Right ventricle myocardium inferior (tissue), 1 donor: ENCODE measurements at places on chromosomes 7 and 10. TPM values are rescaled to one million over a fixed set of nuclear protein-coding genes. Genes with fewer than 3 reads are reported as not detected.
A peak's percentile ranks its signal among the peaks of the same experiment; 100 is the strongest.

- no peak for DNase-seq
Observed at GRCh38 chr7:69577221-69577620, 21.1 kb upstream of the AUTS2 start.

DNA sequence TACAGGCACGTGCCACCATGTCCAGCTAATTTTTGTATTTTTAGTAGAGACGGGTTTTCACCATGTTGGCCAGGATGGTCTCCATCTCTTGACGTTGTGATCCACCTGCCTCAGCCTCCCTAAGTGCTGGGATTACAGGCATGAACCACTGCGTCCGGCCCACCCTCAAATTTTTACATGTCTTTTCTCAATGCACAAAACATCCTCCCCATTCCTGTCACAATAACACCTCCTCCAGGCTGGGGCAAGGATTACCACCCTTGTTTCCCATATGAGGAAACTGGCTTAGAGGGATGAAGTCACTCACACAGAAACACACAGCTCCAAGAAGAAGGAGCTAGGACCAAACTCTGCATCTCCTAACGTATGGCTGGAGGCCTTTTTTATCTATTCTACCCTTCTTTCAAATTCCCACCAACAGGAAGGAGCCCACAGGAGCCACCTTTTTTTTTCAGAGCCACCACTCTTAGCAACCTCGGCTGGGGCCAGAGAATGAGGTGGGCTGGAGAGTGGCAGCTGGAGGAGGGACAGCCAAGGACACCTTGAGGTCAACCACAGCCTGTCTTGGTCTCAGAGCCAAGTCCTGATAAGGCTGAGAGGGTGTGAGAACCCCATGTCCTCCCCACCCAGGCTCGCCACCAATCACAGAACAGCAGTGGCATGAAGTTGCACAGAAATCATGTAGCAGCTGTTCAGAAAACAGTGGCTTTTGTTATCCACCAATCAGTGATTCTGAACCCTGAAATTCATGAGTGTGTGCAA lies 113.1 kb upstream of the PDLIM1 start:
- DNase-seq: peak; percentile 78

DNA sequence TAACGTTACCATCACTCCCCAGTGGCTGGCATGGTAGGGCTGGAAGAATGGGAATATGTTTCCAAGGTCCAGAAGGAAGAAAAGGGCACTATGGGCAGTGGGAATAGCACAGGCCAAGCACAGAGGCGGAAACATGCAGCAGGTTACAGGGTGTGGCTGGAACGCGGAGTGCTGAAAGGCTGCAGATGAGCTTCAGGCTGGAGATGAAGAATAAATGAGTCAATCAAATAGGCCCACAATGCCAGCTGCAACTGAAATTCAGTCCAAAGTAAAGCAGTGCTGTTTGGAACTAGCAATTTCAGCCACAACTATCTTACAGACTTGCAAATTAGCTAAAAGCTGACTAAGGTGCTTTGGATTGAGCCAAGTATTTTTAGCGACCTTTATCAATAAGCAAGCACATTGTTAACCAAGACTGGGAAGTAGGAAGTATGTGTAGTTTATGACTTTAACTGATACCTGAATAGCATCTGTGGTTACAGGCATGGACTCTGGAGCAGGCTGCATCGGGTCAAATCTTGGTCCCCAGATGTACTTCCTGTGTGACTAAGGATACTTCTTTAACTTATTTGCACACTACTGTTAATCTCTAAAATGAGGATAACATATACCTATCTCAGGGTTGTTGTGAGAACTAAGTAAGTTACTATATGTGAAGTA lies 77.5 kb upstream of the CTTNBP2 start:
- DNase-seq: no peak

- no peak for DNase-seq
Observed at GRCh38 chr10:43806831-43807640, 158.4 kb upstream of the ZNF32 start.

GRCh38 chr10:87634311-87634710 lies 25.4 kb upstream of the PAPSS2 start:
- no peak for DNase-seq

DNA sequence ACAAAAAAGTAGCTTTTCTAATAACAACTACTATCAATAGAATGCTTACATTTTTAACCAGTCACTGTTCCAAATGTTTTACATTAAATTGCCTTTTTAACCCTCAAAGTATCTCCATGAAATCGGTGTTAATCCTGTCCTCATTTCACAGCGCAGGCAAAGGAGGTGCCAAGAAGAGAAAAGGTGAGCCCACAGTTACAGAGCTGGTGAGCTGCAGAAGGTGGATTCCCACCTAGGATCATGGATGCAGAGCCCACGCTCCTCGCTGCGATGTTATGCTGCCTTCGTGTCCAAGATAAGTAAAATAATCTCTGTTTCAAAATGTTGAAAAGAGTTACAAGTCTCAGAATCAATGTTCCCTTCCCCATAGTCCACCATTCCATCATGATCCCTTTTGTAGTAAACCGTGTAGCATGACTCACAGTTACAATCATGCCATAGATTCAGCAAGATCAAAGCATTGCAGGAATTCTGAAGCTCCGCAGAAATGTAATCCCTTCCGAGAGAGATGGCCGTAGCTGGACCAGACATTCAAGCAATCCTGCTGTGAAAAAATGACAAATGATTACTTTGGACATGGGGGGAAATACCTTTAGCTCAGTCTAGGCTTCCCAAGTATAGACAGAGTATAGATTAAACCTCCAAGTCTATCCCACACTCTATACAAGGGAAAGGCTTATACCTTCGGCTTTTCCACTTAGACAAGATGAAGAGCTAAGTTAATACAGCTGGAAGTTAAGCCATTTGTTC lies 394.7 kb upstream of the AKR1E2 start:
- DNase-seq: no peak

- DNase-seq: peak; percentile 27
Observed at GRCh38 chr7:151861881-151862280, 15.0 kb downstream of the PRKAG2 start.

- no peak for DNase-seq
Observed at GRCh38 chr10:25692761-25693160, 241.3 kb upstream of the MYO3A start.

Gene SDK1
- total RNA-seq: 2.3 TPM

Gene OR6V1
- total RNA-seq: not detected

Gene SEMA4G
- 1.5 TPM for total RNA-seq

Gene CCL24
- total RNA-seq: not detected
